ENCODE measurements at places on chromosomes 16 and 17.

GRCh38 chr17:29156781-29157180 lies 23.4 kb downstream of the MYO18A start:
- DNase-seq = no peak

- DNase-seq = no peak
Measured at GRCh38 chr16:24838554-24839266, 7.1 kb upstream of the SLC5A11 start.

DNA sequence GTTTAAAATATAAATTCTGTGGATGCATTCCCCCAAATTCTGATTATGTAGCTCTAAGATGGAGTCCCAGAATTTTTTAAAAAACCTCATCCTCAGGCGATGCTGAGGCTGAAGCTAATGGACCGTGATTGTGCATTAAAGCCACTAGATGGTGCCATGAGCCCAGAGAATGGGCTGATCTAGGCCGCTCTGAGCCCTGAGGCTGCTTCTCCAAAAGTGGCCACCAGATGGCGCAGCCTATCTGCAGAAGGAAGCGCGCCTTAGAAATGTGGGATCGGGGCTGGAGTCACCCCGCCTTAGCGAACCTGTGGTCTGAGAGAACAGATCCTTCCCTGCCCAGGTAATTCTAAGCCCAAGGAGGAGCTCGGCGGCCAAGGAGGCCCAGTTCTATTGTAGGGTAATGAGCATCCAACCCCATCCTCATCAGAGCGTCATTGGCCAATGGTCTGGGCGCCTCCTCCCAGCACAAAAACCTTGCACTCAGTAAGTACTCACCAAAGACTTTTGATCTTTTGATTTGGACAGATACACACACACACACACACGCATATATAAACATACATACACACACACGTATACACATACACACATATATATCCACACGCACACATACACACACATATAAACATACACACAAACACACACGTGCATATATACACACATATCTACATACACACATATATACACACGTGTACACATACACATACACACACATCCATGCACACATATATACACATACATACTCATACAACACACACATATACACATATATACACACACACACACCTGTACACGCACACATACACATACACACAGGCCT lies 13.7 kb upstream of the MMP2 start:
- DNase-seq = peak; percentile 84

- no peak for DNase-seq
Measured at GRCh38 chr17:64008830-64009229, 10.7 kb downstream of the PRR29 start.

DNA sequence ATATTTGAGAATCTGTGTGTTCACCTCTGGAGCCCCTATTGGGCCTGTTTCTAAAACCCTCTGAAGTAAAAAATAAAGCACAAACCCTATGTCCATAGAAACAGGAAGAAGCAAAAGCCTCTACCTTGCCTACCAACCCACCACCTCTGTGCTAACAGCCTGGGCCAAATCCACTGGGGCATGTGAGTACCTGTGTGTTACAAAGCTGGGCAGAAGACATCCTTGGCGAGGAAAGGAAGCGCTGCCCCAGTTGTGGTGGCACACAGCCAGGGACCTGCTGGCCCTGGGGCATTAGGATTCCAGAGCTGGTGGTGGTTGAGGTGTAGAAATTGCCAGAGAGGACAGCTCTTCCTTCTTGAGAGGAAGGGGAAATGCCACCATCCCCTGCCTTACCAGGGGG lies 30.0 kb downstream of the MYO18A start:
- no peak for DNase-seq

- no peak for DNase-seq
Measured at GRCh38 chr17:37610971-37611370, 1.8 kb upstream of the SYNRG start.

GRCh38 chr16:50531359-50531758 lies 16.8 kb upstream of the NKD1 start:
- no peak for DNase-seq

DNA sequence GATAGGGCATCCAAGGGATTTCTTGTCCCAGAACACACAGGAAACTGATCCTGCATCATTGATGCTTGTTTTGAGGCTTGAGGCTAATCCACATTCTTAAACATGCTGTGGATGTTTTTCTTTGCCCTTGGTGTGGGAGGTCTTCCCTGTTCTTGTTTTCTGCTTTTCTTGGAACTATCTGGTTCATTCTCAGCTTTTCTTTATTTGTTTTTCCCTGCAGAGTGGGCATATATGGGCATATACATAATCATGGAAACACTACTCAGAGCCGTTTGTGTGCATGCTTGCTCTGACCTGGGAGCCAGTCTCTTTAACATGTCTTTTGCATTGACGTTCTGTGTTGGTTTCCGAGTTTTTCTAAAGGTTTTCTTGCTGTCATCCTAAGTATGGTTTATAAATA lies 300.0 kb downstream of the SNX29 start:
- DNase-seq = no peak

GRCh38 chr16:19304750-19305149 lies 19.2 kb downstream of the CLEC19A start:
- DNase-seq = no peak

GRCh38 chr16:68351463-68351862 lies 40.6 kb downstream of the PRMT7 start:
- no peak for DNase-seq

DNA sequence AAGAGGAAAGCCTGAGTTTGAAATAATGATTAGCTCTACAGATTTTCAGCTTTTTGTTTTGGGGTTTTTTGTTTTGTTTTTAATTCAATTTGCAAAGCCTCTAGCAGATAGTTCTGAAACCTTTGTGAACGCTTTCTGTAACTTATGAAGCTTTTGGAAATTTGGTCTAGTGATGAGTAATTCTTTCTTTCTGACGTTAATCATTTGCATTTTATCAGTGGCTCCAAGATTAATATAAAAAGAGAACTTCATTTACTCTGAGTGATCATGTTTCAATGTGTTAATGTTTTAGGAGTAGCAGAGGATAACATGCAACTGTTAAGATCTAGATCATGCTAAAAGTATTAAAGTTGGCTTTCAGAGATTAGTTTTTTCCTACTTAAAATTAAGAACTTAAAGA lies 160.3 kb upstream of the TBX2 start:
- no peak for DNase-seq
